ENCODE measurements at places on chromosomes 5 and 9. TPM values are rescaled to one million over a fixed set of nuclear protein-coding genes. Genes with fewer than 3 reads are reported as not detected.

GRCh38 chr5:176862330-176862995 is 36.7 kb downstream of the HK3 start:
- DNase-seq, result no peak

- DNase-seq, result no peak
Observed at GRCh38 chr5:107005161-107005560, 665.6 kb downstream of the EFNA5 start.

DNA sequence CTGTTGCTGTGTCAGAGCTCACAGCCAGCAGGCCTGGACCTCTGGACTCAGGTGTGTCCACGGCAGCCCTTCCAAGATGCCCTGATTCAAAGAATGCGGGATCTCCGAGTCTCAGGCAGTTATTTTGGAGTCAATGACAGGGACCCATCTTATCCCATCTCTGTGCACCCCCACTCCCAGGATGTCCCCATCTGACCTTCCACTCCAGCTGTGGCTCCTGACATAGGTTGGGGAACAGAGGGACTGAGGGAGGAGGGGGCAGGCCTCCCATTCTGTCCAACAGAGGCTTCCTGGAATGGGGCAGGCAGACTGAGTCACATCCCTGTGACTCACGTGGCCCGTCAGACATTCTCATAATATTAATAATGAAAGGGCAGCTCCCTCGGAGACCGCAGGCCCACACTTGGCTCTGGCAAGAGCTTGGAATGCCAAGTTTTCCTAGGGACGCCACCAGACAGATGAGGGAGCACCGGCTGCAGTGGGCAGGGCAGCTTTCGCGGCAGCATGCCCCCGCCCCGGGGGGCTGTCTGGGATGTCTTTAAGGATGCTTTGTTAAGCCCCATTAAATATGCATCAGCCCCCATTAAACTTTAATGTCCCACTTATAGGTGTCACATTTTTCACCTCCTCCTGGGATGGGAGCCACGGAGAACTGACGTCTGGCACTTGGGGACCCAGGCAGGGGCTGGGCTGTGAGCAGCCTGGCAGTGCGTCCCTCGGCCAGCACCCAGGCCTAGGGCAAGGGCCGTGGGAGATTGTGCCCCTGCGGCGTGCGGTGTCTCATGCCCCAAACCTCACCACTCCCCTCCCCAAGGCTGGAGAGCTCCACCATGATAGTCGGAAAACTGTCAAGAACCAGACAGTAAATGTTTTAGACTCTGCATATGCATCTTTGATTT is 23.6 kb upstream of the FIBCD1 start:
- DNase-seq, result no peak

GRCh38 chr5:108649106-108649505 is 98.6 kb upstream of the FER start:
- no peak for DNase-seq

CBY3 gene
- not detected for total RNA-seq
